ENCODE measurements at places on chromosomes 4 and X. TPM values are rescaled to one million over a fixed set of nuclear protein-coding genes. Genes with fewer than 3 reads are reported as not detected.

DNA sequence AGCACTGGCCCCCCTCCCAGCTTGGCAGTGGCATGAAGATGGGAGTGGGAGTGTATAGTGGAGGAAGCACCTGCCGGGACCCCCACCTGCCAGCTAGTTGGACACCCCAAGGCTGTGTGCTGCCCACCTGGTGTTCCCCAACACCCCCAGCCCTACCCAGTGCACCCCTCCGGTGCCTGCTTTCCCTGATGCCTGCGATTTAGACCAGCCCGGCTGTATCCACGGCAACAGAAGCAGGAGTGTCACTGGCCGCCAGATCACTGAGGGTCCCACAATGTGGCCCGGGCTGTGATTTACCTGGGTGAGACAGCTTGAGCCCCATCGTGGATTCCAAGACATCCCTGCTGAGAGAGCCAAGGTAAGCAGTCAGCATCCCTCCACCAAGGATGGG, 533 bp downstream of the GPR173 start:
- DNase-seq: no peak

- no peak for DNase-seq
Observed at GRCh38 chrX:72009731-72010130, 99.1 kb downstream of the NHSL2 start.

GRCh38 chr4:159178151-159178546, 75.3 kb downstream of the RAPGEF2 start:
- DNase-seq: no peak

DNA sequence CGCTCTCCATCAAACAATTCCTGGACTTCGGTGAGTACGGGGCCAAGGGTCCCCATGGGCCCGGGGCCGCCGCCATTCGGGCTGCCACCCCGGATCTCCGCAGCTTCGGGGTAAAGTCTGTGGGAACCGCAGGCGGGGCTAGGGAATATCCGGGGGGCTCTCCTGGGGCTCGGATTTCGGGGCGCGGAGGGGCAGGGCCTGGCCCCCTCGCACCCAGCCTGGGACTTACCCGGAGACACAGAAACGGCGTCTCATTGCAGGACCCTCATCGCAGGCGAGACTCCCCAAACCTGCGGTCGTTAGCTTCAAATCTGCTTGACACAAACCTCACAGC, 413 bp downstream of the PDK3 start:
- DNase-seq: no peak

DNA sequence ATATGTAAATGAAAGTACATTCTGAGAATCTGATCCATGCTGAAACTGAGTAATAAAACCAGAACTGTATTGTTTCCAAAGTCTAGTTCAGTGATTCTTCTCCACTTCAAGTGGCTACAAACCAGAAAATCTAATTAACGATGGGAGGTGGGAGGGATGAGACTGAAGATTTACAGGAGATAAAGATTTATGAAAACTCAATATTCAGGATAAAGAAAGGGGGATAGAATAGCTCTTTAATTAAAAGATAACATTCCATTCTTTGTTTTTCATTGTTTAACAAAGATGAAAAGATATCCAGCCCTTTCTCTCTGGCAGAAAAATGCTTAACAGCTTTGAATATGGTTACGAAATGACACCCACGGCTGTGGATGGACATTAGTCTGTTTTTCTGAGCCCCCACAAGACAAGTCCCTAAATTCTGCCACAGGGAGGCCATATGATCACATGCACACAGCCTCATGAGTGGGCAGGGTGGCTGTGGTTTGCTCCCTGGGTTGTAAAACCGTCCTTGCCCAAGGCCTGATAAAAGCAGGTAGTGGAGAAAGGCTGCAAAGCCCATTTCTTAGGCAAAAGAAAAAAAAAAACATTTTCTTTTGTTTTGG, 36.4 kb downstream of the TMEM150C start:
- DNase-seq: no peak

DNA sequence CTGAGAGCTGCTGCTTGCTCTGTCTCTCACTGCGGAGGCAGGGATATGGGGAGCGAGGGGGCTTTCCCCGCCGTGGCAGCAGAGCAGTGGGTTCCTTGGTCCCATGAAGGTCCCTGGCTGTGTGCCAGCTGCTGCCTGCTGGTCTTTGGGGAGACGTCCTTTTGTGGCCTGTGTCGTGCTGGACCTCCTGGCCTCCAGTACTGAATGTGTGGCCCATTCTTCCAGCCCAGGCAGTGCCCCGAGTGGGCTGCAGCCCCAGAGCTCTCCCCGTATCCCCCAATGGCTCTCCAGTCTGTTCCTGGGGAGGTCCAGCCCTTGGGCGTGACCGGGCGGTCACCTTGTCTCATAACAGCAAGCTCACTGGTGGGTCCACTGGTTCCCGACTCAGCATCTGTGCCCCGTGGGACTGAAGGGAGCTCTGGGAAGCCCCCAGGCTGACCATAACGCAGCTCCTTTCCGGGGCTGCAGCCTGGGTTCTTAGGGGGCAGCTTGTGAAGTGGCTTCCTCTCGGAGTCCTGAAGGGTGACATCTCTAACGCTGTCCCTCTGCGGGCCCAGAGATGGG, 115.6 kb downstream of the SMIM20 start:
- DNase-seq: no peak

Gene UGT2A1
- not detected for total RNA-seq

Gene FRMD7
- not detected for total RNA-seq

GRCh38 chrX:68915778-68916177, 87.0 kb downstream of the EFNB1 start:
- no peak for DNase-seq

GRCh38 chr4:124573056-124573455, 139.5 kb downstream of the ANKRD50 start:
- no peak for DNase-seq

Gene MTNR1A
- not detected for total RNA-seq

Gene GAB1
- 279 TPM for total RNA-seq

GRCh38 chr4:7788694-7789425, 150.8 kb downstream of the AFAP1 start:
- DNase-seq: no peak

- no peak for DNase-seq
Observed at GRCh38 chr4:138816875-138817274, 198.7 kb upstream of the NOCT start.

Gene ART3
- total RNA-seq: 35.8 TPM

- DNase-seq: peak; percentile 56
Observed at GRCh38 chr4:110798687-110799086, 175.8 kb upstream of the PITX2 start.

DNA sequence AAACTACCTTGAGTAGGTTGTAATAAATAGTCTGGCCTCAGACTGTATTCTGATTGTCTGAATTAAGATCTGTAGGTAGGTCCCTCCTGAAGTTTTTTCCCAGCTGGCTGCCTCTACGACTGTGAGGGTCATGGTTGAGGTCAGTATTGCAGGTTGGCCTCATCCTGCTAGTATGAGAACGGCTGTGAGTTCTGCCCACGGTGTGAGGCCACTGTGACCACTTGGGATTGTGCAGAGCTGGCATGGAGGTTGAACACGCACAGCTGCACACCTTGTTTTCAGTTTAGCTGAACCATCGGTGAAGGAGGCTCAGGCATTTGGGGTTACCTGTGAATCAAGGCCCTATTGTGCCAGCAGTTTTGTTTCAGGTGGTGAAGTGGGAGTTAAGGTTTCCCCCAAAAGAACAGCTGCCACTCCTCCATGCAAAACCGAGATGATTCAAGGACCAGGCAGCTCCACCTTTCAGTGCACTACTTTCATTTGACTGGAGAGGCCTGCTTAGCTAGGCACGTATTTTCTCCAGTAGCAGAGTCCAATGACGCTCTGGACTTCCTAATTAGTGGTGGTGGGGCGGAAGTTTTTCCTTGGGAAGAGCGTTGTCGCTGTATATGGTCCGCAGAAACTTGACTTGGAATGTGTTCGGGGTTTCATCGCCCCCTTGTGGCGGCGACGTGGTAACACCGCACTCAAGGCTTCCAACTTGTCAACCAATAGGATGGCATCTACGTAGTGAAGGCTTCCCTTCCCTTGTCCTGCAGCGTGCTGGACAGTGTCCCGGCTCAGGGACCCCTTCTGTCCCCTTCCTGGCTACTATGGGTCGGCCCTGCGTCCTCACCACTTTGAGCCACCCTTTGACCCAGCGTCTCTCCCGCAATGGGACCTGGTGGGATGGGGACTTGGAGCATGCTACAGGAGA, 13.8 kb downstream of the CMC4 start:
- DNase-seq: peak; percentile 71

Measured in sciatic nerve (tissue), 2 donors.